Kasumi-1 (cell line): ENCODE measurements at places on chromosomes 6 and 20.
A peak's percentile ranks its signal among the peaks of the same experiment; 100 is the strongest.

GRCh38 chr6:39681674-39682121, 43.5 kb downstream of the KIF6 start:
- DNase-seq = no peak

DNA sequence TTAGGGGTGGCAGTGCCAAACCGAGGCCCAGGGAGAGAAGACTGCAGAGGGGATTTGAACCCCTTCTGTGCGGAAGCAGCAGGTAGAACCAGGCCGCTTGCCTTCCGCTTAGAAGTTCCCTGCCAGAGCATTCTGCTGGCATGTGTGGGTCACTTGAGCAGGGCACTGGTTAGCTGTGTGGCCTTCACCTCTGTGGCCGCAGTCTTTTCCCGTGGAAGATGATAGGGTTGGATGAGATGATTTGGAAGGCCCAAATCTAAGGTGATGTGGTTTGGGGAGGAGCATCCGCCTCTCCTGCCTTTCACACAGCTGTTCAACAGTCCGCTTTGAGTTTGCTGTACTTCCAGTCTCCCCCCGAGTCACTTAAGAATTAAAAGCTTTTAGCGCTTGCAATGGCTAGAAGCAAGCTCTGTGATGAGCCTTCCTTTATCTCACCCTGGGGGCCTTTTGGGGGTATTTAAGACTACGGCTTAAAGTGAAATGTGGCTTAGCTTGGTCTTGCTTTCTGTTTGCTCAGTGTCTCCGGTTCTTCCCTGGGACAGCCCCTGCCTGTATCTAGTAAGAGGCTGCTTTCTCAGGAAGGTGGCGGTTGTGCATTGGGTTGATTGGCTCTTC, 743 bp downstream of the CMTR1 start:
- peak; percentile 8 for DNase-seq

GRCh38 chr6:155340464-155341129, 26.3 kb upstream of the TFB1M start:
- DNase-seq = no peak

GRCh38 chr6:142885182-142885867, 59.7 kb downstream of the HIVEP2 start:
- peak; percentile 34 for DNase-seq

DNA sequence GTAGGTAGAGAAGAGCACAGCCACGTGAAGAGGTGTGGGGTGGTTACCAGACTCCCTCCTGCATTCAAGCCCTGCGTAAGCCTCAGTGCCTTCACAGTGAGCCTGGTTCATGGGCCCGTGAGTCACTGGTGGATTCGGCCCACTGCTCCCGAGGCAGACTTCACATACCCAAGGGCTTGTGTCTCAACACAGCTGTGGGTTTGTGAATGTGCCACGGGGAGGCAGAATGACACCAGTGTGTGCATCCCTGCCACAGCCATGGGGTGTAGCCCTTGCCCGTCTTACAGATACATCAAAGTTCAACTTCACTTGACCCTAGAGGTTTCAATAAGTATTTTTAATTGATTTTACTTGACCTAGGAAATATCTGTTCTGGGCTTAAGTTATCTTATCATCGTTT, 108.5 kb downstream of the MAP3K4 start:
- DNase-seq = no peak

DNA sequence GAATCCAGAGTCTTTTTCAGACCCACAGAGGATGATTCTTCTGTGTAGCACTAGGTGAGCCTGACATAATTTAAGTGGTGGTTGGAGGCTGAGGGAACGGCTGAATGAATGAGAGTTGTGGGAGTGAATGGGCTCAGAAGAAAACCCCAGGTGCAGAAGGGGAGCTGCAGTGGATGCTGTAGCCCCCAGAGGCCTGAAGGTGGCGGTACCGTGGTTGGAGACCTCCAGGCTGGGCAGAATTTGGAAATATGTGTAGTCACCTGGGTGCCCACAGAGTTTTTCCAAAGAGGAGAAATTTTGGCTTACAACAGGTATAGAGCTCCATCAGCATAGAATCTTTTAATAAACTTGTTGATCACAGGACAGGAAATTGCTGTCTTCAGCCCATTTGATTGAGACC, 6.5 kb upstream of the RAET1G start:
- DNase-seq = peak; percentile 17

- peak; percentile 65 for DNase-seq
Observed at GRCh38 chr6:73610444-73611275, 43.1 kb downstream of the SLC17A5 start.

DNA sequence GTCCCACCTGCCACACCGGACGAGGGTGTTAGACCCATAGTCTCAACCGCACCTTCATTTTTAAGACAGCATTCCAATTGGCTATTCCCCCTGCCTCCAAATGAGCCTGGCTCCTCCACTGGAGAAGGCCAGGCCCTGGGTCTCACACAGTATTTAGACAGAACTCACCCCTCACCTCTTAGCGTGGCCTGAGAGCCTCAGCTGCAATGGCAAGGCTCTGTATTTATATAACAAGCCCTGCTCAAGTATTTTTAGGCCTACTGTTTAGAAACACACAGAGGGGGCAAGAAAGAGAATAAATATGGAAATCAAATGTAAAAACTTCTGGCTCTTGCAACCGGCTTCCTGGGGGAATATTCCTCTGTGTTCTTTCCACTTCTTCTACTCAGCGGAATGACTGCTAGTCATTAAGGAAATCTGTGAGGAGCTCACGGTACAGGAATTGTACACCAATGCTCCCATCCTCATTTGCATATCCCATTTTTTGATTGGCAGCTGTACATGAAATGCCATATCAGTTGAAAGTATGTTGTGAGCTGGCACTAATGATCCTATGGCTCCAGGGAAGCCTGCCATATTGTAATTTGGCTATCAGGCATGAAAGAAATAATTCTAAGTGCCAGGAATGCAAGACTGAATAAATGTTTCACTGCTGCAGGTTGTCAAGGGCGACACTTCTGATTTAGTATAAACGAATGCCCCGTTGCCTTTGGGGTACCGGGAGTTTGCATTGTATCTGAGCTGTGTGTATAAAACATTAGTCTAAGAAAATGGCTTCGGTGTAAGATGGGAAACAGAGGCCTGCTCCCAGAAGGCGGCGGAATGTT, 207.5 kb downstream of the ZNF217 start:
- no peak for DNase-seq

DNA sequence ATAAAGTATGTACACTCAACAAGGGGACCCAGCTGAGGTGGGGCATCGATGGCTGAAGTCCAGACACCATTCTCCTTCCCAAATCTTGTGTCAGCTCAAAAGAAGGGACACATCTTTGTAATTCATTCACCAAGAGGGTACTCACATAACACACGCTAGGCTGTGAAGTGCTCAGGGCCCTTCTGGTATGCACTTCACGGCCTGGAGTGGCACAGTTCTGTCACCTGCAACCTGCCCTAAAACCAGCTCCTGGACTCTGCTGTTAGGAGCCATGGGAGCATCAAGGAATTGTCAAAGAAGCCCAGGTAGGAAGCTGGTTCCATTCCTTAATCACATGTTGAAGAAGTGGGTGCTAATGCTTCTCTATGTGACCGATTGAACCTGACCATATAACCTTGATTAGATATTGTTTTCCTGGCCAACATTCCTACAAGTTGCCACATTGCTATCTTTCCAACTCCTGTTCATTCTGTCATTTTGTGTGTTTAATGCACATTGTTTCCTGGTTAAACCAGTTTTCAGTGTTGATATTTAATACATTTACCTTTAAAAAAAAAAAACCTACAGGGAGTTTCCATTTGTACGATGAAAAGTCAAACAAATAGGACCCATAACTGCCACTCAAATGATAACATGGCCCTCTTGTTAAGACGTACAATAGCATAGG, 127.3 kb downstream of the TNFRSF21 start:
- no peak for DNase-seq

DNA sequence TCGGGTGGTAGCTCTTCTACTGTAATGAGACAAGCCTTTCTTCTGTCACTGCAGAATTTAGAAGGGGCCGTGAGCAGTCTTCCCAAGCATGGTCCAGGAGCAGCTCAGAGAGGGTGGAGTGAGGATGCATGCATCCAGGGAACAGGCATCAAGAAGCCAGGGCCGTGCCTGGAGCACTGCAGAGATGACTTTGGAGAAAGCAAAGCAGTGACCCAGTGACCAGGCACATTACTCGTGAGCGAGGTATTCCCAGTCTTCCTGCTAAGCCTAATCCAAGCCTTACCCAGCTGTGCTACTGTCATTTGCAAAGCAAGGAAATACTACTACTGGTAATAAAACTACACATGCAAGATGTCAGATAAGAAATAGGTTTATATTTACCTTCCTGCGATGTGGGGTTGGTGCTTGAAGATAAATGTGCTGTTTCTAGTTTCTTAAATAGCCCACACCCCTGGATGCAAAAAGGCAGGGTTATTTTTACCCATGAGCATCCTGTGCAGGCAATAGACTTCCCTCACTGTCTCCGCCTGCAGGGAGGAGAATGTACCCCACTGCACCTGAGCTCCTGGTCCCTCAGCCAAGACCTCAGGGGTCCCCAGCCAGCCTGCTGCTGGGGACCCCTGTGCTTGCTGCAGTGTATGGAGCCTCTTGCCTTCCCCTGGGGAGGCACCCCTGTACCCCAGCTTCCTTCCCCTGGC, 62.9 kb downstream of the SSR1 start:
- DNase-seq = no peak

- no peak for DNase-seq
Observed at GRCh38 chr6:85115876-85116275, 334.0 kb upstream of the NT5E start.

GRCh38 chr6:85078058-85078457, 313.7 kb upstream of the TBX18 start:
- DNase-seq = no peak

DNA sequence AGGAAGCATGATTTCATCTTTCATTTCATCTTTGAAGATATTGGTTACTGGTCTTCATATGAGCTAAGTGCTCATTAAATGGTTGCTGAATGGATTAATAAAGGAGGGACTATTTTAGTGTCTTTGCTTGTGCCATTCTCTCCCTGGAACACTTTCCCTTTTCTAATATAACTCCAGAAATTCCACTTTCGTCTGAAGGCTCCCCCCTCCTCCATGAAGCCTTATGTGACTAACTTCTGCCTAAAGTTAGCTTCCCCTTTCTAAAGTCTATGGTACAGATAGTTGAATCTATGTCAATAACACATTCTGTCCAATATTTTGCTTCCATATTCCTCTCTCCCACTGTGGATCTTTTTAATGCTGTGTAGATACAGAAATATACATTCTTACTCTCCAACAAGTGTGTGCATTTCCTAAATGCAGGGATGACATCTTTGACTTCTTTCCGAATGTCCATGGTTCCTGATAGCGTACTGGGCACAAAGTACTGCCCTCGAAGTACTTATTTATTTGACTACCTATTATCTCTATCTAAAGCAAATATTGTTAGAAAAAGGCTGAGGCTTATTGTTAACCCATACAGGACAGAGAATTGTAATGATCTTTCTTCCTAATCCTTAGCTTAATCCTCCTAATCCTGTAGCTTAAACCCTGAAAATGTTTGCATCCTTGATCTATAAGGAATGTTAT, 84.7 kb upstream of the ELOVL5 start:
- DNase-seq = peak; percentile 17

DNA sequence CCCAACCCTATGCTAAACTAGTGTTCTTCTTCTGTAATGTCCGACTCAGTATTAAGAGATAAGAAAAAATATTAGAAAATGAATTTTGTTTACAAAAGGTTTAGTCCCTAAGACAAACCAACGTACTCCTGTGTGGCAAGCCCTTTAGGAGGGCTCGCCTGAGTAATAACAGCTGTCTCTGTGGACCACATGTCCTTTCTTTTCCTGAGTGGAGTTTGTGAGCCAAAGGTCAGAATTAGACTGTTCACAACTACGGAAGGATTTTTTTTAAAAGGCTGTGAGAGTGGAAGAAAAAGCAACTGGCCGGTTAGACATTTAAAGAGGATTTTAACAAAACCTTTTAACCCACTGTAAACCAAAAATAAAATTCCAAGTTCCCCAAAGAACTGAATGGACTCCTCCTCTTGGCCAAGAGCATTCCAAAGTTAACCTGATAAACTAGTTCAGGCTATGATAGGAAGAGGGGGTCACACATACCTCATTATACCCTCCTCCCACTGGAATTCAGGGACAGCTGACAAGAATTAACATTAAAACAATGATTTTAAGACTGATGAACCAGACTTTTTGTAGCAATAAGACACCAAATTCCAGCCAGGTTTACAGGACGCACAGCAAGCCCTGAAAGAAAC, 43.5 kb downstream of the FAM184A start:
- DNase-seq = no peak

- no peak for DNase-seq
Observed at GRCh38 chr20:36821964-36822437, 48.4 kb upstream of the DSN1 start.

DNA sequence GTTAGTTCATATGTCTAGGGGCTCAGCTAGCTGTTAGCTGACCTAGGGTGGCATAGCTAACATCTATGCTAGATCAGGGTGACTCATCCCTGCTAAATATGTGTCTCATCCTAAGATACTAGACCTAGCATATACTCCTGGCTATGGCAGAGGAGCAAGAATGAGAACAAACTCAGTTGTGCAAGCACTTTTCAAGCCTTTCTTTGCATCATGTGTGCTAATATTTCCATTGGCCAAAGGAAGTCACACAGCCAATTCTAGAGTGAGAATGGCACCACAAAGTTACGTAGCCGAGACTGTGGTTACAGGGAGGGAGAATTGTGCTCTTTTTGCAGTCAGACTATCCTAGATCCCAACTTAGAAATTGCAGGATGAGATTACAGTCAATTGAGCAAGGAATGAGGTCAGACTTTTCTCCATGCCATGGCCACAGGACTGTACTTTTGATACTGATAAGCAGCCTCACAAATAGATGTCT, 78.7 kb downstream of the PLCB4 start:
- DNase-seq = no peak

- DNase-seq = no peak
Observed at GRCh38 chr20:45501600-45501999, 13.8 kb downstream of the SPINT3 start.

- no peak for DNase-seq
Observed at GRCh38 chr6:154460306-154461071, 50.0 kb downstream of the CNKSR3 start.

DNA sequence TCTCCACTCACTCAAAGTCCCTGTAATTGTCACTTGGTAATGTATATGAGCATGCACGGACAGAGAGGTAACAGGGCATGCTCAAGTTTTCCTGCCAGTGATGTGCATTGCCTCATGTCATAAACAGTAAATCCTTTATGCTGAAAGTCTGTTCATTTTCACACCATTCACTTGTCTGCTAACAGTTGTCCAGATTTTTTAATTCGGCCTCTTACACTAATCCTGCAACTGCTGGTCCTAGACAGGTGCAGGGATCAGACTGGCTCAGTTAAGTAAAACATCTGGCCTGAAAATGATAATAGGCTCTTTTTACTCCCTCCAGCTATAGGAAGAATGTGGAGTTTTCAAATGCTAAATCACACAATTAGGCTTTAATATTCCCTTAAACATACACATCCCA, 185.4 kb upstream of the VGLL2 start:
- no peak for DNase-seq

GRCh38 chr20:309841-310644, 12.7 kb downstream of the ZCCHC3 start:
- DNase-seq = no peak

GRCh38 chr6:44976677-44977641, 351.2 kb upstream of the RUNX2 start:
- no peak for DNase-seq
